Esophagus (tissue), 2 donors: ENCODE measurements at places on chromosomes 1 and 21. TPM values are rescaled to one million over a fixed set of nuclear protein-coding genes. Genes with fewer than 3 reads are reported as not detected.

Gene ST6GALNAC3
- 0.27 TPM for polyA plus RNA-seq

Gene ZP4
- polyA plus RNA-seq: not detected

Gene TTC22
- 92.9 TPM for polyA plus RNA-seq

Gene EPHA10
- polyA plus RNA-seq: 0.24 TPM

Gene CRYZ
- polyA plus RNA-seq: 28.3 TPM

Gene TMEM81
- 1.8 TPM for polyA plus RNA-seq

Gene MROH9
- polyA plus RNA-seq: not detected

Gene OLFML3
- polyA plus RNA-seq: 6.7 TPM

Gene KRTAP19-1
- polyA plus RNA-seq: not detected

Gene MAP1LC3C
- polyA plus RNA-seq: 0.37 TPM

Gene CFHR5
- polyA plus RNA-seq: not detected

Gene ZBTB48
- polyA plus RNA-seq: 42.7 TPM

Gene RGS8
- polyA plus RNA-seq: not detected

Gene CD5L
- polyA plus RNA-seq: not detected

Gene SETDB1
- polyA plus RNA-seq: 14.4 TPM

Gene FALEC
- polyA plus RNA-seq: 4.6 TPM

Gene ST7L
- 8.9 TPM for polyA plus RNA-seq

Gene SAMD11
- 0.68 TPM for polyA plus RNA-seq

Gene PRDM16
- polyA plus RNA-seq: 0.28 TPM

Gene ZRANB2
- polyA plus RNA-seq: 29.5 TPM

Gene RPTN
- 1.3 TPM for polyA plus RNA-seq

Gene FAM163A
- polyA plus RNA-seq: not detected

Gene MFSD2A
- 14.5 TPM for polyA plus RNA-seq

Gene MYOG
- not detected for polyA plus RNA-seq

Gene CCDC185
- polyA plus RNA-seq: 0.04 TPM

Gene KIF26B
- polyA plus RNA-seq: 0.12 TPM

Gene CYP4A11
- polyA plus RNA-seq: not detected

Gene DENND2C
- 21.4 TPM for polyA plus RNA-seq

Gene CAPN8
- 1.5 TPM for polyA plus RNA-seq

Gene CACNA1S
- not detected for polyA plus RNA-seq

Gene TGFB2
- 0.34 TPM for polyA plus RNA-seq

Gene EXTL2
- 3.7 TPM for polyA plus RNA-seq

Gene TTC13
- 5.0 TPM for polyA plus RNA-seq

Gene TCHHL1
- not detected for polyA plus RNA-seq

Gene KMO
- 0.14 TPM for polyA plus RNA-seq

Gene KIF14
- polyA plus RNA-seq: 0.71 TPM

Gene FCRLB
- 0.34 TPM for polyA plus RNA-seq
